ENCODE measurements at places on chromosomes 5 and 9. TPM values are rescaled to one million over a fixed set of nuclear protein-coding genes. Genes with fewer than 3 reads are reported as not detected.

GRCh38 chr5:38540314-38540713 lies 16.1 kb downstream of the LIFR start:
- no peaks in the 10 kb centered on the region for H3K27me3 ChIP-seq
- peak overlapping the region; percentile 42 for H3K4me3 ChIP-seq
- H3K27ac ChIP-seq, result peak overlapping the region; percentile 86

GRCh38 chr9:121050128-121050988 lies at the start of gene C5:
C5 (minus strand) TSS chr9:121050275; CDS start chr9:121050246, 29 bp downstream.
- no peaks in the 10 kb centered on the region for H3K36me3 ChIP-seq
- no peaks in the 10 kb centered on the region for H3K4me1 ChIP-seq
- no peak within 1 kb of the TSS for H3K4me3 ChIP-seq
- DNase-seq, result no peak

- H3K4me3 ChIP-seq, result no peak overlapping the region
- H3K36me3 ChIP-seq, result no peaks in the 10 kb centered on the region
- no peak for DNase-seq
- H3K27ac ChIP-seq, result no peak overlapping the region
- H3K4me1 ChIP-seq, result peaks cover 20% of the 10 kb centered on the region
Measured at GRCh38 chr9:109769250-109769649, 10.7 kb upstream of the PALM2AKAP2 start.

RORB gene
- total RNA-seq, result not detected

DNA sequence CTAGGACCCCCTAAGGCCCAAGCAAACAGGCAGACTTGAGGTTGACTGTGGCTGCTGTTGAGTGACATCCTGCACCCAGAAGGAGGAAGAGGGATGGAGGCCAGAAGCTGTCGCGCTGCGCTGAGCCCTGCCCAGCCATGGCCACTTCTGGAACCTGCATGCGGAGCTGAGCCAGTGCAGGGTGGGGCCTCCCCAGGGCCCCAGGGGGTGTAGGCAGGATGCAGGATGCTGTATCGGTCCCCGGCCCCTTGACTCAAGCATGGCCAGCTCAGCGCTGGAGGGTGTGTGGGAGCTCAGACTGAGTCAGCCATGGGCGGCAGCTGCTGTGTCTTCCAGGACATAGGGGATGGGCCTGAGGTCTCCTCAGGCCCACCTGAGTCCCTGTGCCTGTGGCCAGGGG lies 26.9 kb downstream of the GLT6D1 start:
- peaks cover 37% of the 10 kb centered on the region for H3K27me3 ChIP-seq
- no peaks in the 10 kb centered on the region for H3K36me3 ChIP-seq
- H3K4me3 ChIP-seq, result no peak overlapping the region
- H3K4me1 ChIP-seq, result no peaks in the 10 kb centered on the region
- no peak for DNase-seq

GRCh38 chr9:134611046-134611445 lies 30.6 kb upstream of the COL5A1 start:
- no peaks in the 10 kb centered on the region for H3K36me3 ChIP-seq
- H3K4me1 ChIP-seq, result no peaks in the 10 kb centered on the region
- no peak for DNase-seq
- H3K4me3 ChIP-seq, result no peak overlapping the region
- H3K27me3 ChIP-seq, result peaks cover 2% of the 10 kb centered on the region
- H3K27ac ChIP-seq, result no peak overlapping the region

DNA sequence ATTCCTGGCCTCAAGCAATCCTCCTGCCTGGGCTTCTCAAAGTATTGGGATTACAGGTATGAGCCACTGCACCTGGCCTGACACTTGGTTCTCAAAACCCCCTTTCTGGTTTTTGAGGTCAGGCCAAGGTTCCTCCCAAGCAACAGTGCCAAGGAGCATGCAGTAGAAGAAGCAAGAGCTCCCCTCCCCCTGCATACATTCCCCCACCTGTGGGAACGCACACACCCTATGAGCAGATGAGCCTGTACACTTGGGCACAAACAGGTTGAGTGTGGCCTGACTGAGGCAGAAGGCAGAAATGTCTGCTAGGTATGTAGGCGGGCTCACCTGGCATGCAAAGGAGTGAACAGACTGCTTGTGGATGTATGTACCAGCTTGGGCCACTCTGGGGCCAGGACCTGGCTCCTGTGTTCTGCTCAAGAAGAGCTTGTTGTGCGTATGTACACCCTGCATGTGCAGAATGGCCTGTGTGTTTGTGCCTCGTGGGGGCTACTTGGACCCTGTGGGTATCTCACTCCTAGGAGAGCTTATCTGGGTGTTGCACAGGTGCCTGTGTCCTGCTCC lies 1.7 kb downstream of the GPRIN1 start:
- H3K4me3 ChIP-seq, result no peak overlapping the region
- H3K4me1 ChIP-seq, result no peaks in the 10 kb centered on the region
- no peaks in the 10 kb centered on the region for H3K36me3 ChIP-seq
- no peaks in the 10 kb centered on the region for H3K27me3 ChIP-seq
- H3K27ac ChIP-seq, result no peak overlapping the region

MYOT gene
- total RNA-seq, result 319 TPM

ANKDD1B gene
- not detected for total RNA-seq

BNIP1 gene
- 9.3 TPM for total RNA-seq

- no peak overlapping the region for H3K27ac ChIP-seq
- no peak for DNase-seq
- peaks cover 20% of the 10 kb centered on the region for H3K36me3 ChIP-seq
- no peaks in the 10 kb centered on the region for H3K27me3 ChIP-seq
Measured at GRCh38 chr9:3398232-3398648, 127.6 kb downstream of the RFX3 start.

GRCh38 chr9:100761276-100761802 lies 183.5 kb downstream of the CAVIN4 start:
- no peaks in the 10 kb centered on the region for H3K4me1 ChIP-seq
- DNase-seq, result no peak
- H3K27me3 ChIP-seq, result no peaks in the 10 kb centered on the region

FOXI1 gene
- not detected for total RNA-seq

TMEM215 gene
- 0.12 TPM for total RNA-seq

DNA sequence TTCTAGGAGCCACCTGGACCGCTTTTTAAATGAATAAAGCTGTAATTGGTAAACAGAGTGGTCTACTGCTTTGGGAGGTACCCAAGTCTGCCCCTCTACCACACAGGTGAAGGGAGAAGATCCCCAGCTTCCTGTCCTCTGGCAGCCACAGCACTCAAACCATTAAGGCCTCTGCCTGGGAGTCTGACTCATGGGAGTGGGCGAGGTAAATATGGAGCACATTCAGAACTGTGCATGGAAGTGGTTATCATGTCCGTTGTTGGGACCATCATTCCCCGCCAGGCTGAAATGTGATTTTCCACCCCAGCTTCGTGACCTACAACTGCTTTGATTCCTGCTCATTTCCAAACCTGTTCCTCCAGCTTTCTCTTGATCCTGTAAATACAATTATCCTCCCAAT lies 59.5 kb upstream of the ALDH1B1 start:
- H3K4me3 ChIP-seq, result no peak overlapping the region
- H3K27ac ChIP-seq, result no peak overlapping the region
- no peaks in the 10 kb centered on the region for H3K4me1 ChIP-seq

IL9 gene
- total RNA-seq, result not detected

LRSAM1 gene
- total RNA-seq, result 17.7 TPM

SLCO6A1 gene
- total RNA-seq, result not detected

AQP3 gene
- total RNA-seq, result 11.4 TPM

DNA sequence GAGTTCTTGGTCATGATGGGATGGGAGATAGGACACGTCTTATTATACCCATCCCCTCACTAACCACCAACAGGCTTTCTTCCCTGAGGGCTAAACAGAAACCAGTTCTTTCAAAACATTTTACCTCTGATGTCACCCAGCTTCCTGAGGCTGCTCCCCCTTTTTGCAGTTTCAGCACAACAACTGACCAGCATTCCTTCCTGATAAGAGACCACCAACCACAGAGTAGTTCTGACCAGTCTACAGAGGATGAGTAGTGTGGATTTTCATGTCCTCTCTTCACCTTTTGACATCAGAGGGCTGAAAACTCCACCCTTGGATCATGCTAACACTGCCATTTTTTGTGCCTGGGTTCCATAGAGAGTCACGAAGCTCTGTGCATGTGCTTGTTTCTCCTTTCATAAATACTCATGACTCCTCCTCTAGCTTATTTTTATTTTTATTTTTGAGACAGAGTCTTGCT lies 82.6 kb downstream of the OSTF1 start:
- H3K4me3 ChIP-seq, result no peak overlapping the region
- DNase-seq, result no peak
- no peaks in the 10 kb centered on the region for H3K4me1 ChIP-seq
- H3K36me3 ChIP-seq, result peaks cover 3% of the 10 kb centered on the region

DNA sequence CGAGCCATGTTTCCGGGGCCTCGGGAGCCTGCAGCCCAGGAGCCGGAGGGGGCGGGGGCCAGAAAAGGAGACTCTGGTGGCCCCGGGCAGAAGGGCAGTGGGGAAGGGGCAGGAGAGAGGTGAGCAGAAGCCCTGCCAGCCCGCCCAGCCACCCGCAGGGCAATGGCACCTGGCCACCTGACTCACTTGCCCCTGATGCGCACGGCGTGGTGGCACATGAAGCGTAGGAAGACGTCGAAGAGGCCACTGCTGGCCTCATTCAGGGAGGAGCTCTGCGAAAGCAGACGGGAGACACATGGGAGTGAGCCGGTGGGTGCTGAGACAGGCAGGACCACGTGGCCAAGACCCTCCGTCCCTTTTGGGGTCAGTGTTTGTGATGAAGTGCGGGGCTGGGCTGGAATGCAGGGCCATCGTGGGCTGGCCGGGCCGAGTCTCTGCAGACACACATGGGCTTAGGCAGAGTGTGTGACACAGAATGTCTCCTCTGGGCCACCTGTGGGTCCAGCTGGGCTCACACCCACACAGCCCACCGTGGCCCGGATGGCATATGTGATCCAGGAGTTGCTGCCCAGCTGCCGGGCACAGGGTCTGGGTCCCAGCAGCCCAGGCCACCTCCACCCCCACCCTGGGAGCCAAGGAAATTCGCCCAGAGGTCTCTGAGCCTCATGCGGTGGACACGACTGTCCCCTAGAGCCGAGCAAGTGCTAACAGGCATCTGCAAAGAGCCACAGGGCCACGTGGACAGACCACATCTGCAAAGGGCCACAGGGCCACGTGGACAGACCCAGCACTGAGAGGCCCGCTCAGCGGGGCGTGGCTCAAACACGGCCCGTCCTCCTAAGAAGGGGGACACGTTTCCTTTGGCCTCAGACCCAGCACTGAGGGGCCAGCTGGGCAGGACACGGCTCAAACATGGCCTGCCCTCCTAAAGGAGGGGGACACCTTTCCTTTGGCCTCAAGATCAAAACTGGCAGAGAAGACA lies 23.6 kb downstream of the TERT start:
- no peak overlapping the region for H3K27ac ChIP-seq
- H3K36me3 ChIP-seq, result no peaks in the 10 kb centered on the region
- no peak for DNase-seq
- H3K4me1 ChIP-seq, result no peaks in the 10 kb centered on the region
- H3K4me3 ChIP-seq, result no peak overlapping the region

TRAF1 gene
- total RNA-seq, result 2.0 TPM

DNA sequence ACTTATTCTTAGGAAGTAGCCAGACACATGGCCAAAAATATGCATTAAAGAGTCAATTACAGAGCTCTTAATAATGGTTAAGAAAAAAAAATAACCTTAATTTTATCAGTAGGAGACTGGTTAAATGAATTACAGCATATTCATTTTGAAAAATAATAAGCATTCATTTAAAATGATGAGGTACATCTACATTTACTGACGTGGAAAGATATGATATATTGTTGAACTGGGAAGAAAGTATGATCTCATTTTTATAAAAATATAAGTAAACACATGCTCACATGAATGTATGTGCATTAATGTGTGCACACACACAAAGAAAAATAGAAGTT lies 250.3 kb downstream of the ENC1 start:
- peaks cover 10% of the 10 kb centered on the region for H3K4me1 ChIP-seq
- no peaks in the 10 kb centered on the region for H3K27me3 ChIP-seq
- DNase-seq, result no peak
- H3K27ac ChIP-seq, result peak overlapping the region; percentile 34

ZNF169 gene
- total RNA-seq, result 1.4 TPM
